ENCODE measurements at places on chromosomes 12 and 14.

DNA sequence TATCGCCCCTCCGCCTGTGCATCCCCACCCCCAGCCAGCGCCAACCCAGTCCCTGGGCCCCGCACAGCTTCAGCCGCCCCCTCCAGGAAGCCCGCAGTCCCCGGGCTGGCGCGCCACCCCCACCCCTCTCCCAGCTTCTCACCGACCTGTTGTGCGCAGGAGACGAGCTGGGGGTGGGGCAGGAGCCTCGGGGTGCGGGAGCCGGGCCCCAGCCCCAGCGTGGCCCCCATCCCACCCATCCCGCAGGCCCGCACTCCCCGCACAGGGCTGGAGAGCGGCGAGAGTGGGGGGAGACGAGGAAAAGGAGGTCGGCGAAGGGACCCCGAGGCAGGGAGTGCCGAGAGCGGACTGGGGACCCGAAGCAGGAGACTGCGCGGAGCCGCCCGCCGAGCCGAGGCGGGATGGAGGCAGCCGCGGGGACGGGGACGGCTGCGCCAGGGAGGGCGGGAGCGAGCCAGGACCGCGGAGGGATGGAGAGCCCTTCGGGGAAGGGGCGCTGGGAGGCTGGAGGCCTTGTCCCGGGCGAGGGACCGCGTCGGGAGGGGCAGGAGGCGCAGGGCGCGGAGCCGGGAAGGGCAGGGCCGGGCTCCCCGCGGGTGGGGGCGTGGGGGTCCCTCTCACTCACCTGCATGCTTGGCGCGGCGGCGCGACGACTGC, 498 bp downstream of the PIANP start:
- H3K27ac ChIP-seq, result no peak overlapping the region
- no peak overlapping the region for H3K4me3 ChIP-seq
- H3K36me3 ChIP-seq, result no peaks in the 10 kb centered on the region
- H3K4me1 ChIP-seq, result peaks cover 4% of the 10 kb centered on the region
- DNase-seq, result no peak
- peaks cover 31% of the 10 kb centered on the region for H3K27me3 ChIP-seq

DNA sequence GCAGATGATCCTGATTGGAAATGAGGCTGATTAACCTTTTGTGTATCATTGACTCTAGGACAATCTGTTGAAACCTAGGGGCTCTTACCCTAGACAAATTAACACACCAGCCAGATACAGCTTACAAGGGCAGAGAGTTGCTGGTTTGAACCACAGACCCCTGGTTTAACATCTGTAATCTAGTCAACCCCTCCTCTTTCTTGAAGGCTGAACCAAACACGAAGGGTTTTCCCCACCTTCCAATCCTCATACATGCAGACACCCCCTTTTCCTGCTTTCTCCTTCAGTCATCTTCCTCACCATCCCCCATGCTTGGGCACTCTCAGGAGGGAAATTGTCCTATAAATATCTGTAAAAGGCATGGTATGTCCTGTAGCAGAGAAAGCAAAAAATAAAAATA, 126.0 kb upstream of the HIF1A start:
- H3K4me1 ChIP-seq, result peaks cover 61% of the 10 kb centered on the region
- no peak overlapping the region for H3K4me3 ChIP-seq
- no peaks in the 10 kb centered on the region for H3K27me3 ChIP-seq
- H3K36me3 ChIP-seq, result no peaks in the 10 kb centered on the region
- peak overlapping the region; percentile 83 for H3K27ac ChIP-seq

- no peaks in the 10 kb centered on the region for H3K4me1 ChIP-seq
- H3K27me3 ChIP-seq, result no peaks in the 10 kb centered on the region
- no peak overlapping the region for H3K27ac ChIP-seq
Measured at GRCh38 chr12:11174022-11174421, 3.0 kb downstream of the SMIM10L1 start.

DNA sequence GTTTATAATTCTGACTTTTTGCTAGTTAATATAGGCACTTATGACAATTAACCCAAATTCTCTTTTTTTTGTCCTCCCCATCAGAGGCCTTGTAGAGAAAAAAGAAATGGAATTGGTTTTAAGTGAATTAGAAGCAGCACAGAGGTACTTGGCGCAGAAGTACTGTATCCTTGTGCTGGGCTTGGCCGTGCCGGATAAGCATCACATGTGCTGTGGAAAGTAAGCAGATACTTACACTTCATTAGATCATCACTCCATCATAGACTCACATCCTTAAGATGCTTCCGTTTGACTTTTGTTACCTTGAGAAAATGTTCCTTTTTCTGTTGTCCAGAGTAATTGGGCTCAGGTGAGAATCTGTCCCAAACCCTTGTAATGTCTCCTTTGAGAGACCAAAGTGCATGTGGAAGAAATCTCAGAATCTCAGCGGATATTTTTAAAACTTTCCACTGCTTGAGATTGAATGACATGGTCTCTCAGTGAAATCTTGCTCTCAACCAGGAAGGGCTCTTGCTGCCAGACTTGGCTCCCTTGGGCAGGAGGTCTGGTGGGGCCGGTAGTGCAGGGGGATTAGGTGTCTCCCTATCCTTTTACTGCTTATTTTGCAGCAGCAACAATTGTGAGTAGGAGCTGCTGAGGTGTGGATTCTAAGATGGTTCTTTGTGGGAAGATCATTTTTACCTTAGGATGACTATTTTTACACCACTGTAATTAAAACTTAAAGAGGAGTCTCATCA, 24.8 kb downstream of the PPP1R36 start:
- no peaks in the 10 kb centered on the region for H3K27me3 ChIP-seq
- peaks cover 3% of the 10 kb centered on the region for H3K4me1 ChIP-seq
- no peak for DNase-seq
- no peaks in the 10 kb centered on the region for H3K36me3 ChIP-seq

DNA sequence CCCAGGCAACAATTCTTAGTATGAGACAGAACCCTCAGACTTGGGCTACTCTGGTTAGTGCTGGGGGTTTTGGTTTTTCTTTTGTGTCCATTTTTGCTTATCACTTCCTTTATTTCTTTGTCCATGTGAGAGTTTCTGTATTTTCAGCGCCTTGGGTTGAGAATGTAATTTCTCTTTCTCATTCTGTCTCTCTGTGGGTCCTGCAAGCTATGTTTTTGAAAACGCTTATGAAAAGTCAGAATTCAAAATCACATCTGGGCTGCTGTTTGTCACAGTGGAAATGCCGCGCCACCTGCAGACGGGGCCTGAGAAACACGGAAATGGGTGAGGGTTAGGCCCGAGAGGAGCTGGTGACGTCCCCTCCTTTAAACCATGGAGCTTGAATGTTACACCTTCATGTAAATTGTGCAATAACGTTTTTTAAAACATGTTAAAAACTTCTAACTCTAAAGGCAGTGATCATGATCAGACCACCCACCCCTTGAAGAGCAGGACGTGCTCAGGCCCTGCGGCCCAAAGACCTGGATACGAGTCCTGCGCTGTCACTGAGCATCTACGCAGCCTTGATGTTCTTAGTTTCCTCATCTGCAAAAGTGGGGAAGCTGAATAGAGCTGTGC, 26.1 kb downstream of the JDP2 start:
- no peak overlapping the region for H3K4me3 ChIP-seq
- peak overlapping the region; percentile 95 for H3K27ac ChIP-seq
- H3K4me1 ChIP-seq, result peaks cover 59% of the 10 kb centered on the region
- H3K36me3 ChIP-seq, result peaks cover 8% of the 10 kb centered on the region
- H3K27me3 ChIP-seq, result no peaks in the 10 kb centered on the region

GRCh38 chr14:68379510-68380328, 413.1 kb downstream of the ZFP36L1 start:
- DNase-seq, result no peak
- peaks cover 4% of the 10 kb centered on the region for H3K4me1 ChIP-seq
- no peaks in the 10 kb centered on the region for H3K36me3 ChIP-seq
- H3K27ac ChIP-seq, result no peak overlapping the region
- no peaks in the 10 kb centered on the region for H3K27me3 ChIP-seq
- no peak overlapping the region for H3K4me3 ChIP-seq

DNA sequence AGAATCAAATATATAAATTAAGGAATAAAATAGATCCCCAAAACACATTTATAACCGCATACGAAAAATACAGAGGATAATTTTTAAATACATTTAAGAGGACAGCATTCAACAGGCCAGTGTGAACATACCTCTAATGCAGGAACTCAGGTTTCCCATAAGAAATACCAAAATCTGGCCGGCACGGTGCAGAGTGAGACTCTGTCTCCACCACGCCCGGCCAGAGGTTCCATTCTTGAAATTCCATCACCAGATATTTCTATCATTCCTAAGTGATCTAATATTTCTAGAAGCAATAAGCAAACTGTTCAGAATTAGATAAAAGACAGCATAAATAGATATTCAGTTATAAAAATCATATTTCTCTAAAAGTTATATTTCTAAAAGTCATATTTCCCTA, 30.2 kb upstream of the OASL start:
- H3K36me3 ChIP-seq, result no peaks in the 10 kb centered on the region
- no peak overlapping the region for H3K4me3 ChIP-seq
- H3K27me3 ChIP-seq, result no peaks in the 10 kb centered on the region

DNA sequence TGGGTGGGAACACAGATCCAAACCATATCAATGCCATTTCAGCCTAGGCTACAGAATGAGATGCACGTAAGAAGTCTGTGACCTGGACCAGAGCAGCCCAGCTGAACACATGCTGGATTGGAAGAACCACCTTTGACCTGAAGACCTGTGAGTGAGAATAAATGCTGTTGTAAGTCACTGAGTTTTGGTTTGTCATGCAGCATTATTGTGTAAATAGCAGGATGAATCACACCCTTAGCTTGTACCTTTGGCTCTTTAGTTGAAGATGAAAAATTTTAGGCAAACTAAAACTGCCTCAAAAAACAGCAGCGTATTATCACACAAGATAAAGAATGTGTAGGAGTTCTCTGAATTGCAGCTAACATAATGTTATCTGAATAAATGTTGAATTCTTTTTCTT, 199.4 kb upstream of the LRIG3 start:
- H3K36me3 ChIP-seq, result no peaks in the 10 kb centered on the region
- no peaks in the 10 kb centered on the region for H3K27me3 ChIP-seq
- peak; percentile 6 for DNase-seq
- no peak overlapping the region for H3K27ac ChIP-seq
- H3K4me1 ChIP-seq, result peaks cover 3% of the 10 kb centered on the region

DNA sequence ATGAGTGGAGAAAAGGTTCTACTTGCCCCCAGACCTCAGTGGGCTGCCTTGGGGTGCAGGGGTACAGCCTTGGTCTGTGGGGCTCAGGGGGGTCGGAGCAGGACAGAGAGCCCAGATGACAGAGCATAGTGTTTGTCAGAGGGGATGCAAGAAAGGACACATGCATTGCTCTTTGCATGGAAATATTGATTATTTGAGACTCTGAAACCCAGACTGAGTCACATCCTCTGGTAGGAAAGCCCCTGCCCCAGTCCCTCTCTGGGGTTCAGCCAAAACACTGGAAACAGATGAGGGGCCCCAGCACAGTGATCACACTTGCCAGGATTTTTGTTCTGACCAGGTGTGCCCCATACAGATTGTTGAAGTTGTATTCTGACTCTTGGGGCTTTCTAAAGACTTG, 1094.4 kb downstream of the BCL11B start:
- H3K36me3 ChIP-seq, result no peaks in the 10 kb centered on the region
- DNase-seq, result no peak
- no peak overlapping the region for H3K27ac ChIP-seq
- H3K27me3 ChIP-seq, result no peaks in the 10 kb centered on the region
- H3K4me3 ChIP-seq, result no peak overlapping the region

DNA sequence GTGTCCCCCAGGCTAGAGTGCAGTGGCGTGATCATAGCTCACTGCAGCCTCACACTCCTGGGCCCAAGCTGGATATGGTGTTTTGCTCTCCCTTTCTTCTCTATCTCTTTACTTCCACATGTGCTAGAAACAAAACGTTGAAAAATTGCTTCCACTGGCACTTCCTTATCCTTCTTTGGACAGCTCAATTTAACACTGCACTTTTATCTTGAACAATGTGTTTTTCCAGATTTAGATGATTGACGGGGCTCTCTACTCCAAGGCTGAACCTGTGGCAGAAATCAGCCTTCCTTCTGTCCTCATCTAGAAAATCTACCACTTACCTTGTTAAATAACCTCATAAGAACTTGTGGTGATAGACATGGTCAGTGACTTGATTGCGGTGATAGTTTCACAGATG, 165.1 kb downstream of the DAD1 start:
- H3K27me3 ChIP-seq, result no peaks in the 10 kb centered on the region
- H3K27ac ChIP-seq, result no peak overlapping the region
- H3K4me3 ChIP-seq, result no peak overlapping the region
- DNase-seq, result no peak

GRCh38 chr14:50263321-50263720, 31.9 kb upstream of the SOS2 start:
- DNase-seq, result no peak
- H3K4me1 ChIP-seq, result no peaks in the 10 kb centered on the region
- no peak overlapping the region for H3K4me3 ChIP-seq
- no peaks in the 10 kb centered on the region for H3K27me3 ChIP-seq

GRCh38 chr12:7512553-7512952, 9.0 kb upstream of the CD163 start:
- no peaks in the 10 kb centered on the region for H3K36me3 ChIP-seq
- peaks cover 2% of the 10 kb centered on the region for H3K4me1 ChIP-seq
- no peak overlapping the region for H3K27ac ChIP-seq
- peak; percentile 48 for DNase-seq
- H3K4me3 ChIP-seq, result no peak overlapping the region

- no peaks in the 10 kb centered on the region for H3K27me3 ChIP-seq
- H3K27ac ChIP-seq, result no peak overlapping the region
- no peak for DNase-seq
- H3K36me3 ChIP-seq, result peaks cover 5% of the 10 kb centered on the region
- H3K4me3 ChIP-seq, result no peak overlapping the region
Measured at GRCh38 chr12:53045696-53046045, 4.2 kb upstream of the TNS2 start.

- peaks cover 14% of the 10 kb centered on the region for H3K4me1 ChIP-seq
- no peaks in the 10 kb centered on the region for H3K36me3 ChIP-seq
- H3K27me3 ChIP-seq, result no peaks in the 10 kb centered on the region
Measured at GRCh38 chr14:49989966-49990365, 97.1 kb downstream of the ARF6 start.

GRCh38 chr14:84432676-84433075, 1097.3 kb upstream of the FLRT2 start:
- no peaks in the 10 kb centered on the region for H3K4me1 ChIP-seq
- H3K27ac ChIP-seq, result no peak overlapping the region
- no peaks in the 10 kb centered on the region for H3K36me3 ChIP-seq
- no peak for DNase-seq
- H3K4me3 ChIP-seq, result no peak overlapping the region

Measured in trophoblast cell (in vitro differentiated cells and primary cell).